ENCODE measurements at places on chromosomes 16 and 17.

DNA sequence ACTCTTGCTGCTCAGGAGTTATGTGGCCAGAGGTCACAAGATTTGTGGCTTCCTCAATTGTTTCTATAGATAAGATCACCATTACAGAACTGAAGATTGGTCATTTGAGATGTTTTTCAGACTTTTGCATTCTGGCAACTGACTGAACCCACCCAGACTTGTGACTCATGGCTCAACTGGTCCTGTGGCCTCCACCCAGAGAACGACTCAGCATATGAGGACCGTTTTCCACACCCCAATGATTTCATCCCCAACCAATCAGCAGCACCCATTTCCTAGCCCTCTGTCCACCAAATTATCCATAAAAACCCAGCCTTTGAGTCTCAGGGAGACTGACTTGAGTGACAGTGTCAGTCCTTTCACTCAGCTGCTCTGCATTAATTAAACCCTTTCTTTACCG, 143.2 kb upstream of the ASIC2 start:
- DNase-seq, result no peak

DNA sequence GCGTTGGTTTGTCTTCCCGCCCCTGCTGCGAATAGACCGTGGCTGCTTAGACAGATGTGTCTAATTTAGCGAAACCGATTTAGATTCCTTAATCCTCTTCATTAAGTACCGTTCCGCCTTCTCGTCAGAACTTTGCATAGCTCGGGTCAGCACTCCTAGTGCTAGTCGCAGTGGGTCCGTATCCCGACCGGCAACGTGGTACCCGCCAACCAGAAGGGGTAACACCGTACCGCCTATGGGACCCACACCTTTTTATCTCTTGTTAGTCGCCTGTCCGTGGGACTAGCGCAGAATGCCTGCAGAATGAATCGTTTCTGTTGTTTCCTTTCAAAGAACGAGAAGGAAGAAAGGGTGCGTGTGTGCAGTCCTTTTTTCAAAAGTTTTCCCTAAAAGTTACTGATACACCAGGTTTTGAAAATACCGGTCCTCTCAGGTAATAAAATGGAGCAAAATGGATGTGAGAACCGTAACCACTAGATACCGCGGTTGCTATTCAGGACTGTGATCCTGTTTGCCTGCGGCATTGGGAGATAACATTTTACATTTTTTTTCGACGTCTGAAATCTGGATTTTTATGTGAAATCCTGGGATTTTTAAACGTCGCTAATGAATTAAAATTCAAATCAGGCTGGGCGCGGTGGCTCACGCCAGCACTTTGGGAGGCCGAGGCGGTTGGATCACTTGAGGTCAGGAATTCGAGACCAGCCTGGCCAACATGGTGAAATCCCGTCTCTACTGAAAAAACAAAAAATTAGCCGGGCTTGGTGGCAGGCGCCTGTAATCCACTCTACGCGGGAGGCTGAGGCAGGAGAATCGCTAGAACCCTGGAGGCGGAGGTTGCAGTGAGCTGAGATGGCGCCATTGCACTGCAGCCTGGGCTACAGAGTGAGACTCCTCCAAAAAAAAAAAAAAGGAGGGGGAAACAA, 998 bp upstream of the SRSF1 start:
- DNase-seq, result no peak

- DNase-seq, result no peak
These were observed 103.9 kb upstream of the SEC14L1 start for GRCh38 chr17:77036841-77037381.

GRCh38 chr16:8948831-8949230, 14.9 kb downstream of the USP7 start:
- no peak for DNase-seq

- DNase-seq, result no peak
These were observed 13.1 kb upstream of the ACE start for GRCh38 chr17:63463771-63464170.

DNA sequence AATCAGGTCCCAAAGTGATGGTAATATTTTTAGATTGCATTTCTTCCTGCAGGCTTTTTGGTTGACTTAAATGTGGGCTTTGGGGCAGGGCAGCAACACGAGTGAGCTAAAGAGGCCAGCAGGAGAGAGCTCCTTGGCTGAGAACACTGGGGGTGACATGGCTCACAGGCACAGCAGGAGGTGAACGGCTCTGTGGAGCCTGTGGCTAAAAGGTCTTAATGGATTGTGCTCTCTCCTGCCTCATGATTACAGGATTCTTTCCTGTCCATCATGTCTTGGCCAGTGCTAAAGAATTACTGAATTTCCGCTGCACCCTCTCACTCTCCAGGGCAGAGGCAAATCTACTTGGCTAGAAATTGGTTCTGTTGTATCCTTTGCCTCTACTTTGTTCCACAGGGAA, 366.6 kb downstream of the HS3ST4 start:
- no peak for DNase-seq

- DNase-seq, result no peak
These were observed 30.8 kb upstream of the DHX40 start for GRCh38 chr17:59534583-59534982.

GRCh38 chr16:87150262-87150661, 166.9 kb downstream of the C16orf95 start:
- no peak for DNase-seq

DNA sequence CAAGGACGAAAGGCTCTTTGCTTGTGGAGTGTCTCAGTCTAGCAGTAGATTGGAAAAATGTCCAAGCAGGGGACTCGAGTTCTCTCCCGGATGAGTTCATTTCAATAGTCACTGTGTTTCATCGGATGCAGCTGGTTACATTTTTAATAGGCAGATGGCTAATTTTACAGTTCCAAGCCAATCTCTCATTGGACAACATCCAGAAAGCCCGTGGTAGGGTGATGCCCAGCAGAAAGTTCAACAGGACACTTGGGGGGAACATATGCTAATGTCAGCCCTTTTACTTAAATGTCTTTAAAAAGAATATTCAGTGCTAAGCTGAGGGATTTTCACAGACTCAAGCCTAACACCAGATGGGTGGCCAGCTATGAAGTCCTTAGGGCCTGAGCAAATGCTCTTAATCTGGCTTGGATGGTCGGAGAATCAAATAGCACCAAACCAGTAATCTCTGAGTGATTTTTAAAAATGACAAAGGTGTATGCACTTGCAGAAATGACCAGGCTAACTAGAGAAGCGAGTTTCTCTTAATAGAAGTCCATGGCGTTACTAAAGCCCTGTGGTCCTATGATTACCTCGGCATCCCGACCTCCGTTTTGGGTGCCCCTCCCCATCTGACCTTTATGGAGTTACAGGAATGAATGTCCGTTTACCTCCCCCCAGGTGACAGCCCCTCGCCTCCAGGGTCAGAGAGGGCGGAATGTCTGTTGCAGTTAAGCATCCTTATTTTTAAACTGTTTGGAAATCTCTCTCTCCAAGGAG, 289.2 kb upstream of the SALL1 start:
- no peak for DNase-seq

DNA sequence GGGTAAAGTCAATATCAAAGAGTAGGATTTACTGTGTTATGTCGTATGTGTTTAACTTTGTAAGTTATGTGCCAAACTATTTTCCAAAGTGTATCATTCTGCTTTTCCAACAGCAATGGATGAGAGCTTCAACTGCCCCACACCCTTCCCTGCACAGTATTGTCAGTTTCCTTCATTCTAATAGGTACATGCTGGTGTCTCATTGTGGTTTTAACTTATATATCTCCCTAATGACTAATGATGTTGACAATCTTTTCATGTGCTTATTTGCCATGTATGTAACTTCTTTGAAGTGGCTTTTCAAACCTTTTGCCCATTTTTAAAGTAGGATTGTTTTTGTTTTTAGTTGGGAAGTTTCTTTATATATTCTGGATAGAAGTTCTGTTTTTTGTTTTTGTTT, 3.8 kb downstream of the DDX19B start:
- DNase-seq, result no peak

GRCh38 chr16:80105160-80105559, 435.6 kb upstream of the DYNLRB2 start:
- no peak for DNase-seq

GRCh38 chr16:17798716-17799115, 328.0 kb upstream of the XYLT1 start:
- no peak for DNase-seq

GRCh38 chr16:6165330-6165979, 1067.9 kb upstream of the EEF2KMT start:
- no peak for DNase-seq

DNA sequence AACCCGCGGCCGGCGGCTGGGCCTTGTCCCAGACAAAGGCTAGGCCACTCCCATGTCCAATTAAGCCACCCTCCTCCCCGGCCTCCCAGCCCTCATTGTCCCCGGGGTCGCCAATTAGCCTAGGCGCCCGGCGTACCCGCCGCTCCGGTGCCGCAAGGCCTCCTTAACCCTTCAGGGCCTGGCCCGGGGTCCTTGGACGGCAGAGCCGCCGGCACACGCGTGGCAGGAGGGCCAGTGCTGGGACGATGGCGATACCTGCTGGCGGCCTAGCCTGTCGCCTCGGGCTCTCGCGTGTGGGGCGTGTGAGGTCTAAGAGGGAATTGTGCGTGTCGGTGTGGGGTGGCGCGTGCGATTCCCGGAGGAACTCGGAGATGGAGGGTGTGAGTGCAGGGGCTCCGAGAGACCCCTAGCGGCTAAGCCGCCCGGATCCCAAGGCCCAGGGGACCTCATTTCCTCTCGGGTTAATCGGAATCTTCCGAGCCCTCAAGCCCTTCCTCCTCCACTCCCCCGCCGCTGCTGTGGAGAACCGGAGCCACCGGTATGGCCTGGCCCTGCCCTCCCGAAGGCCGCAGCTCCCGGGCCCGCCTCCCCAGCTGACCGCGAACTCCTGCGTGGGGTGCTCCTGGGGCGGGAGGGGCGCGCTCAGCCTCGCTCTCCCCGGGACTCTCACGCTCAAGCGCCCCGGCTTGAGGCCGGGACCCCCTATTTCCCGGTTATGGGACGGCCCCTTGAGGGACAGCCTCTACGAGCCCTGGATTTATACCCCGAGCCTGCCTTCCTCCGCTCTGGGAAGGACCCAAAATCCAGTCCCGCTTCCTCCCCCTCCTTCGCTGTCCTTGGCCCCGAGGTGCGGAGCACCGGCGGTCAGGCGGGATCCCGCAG, 11.9 kb downstream of the TBX2 start:
- peak; percentile 80 for DNase-seq

GRCh38 chr17:61415374-61416210, 15.9 kb downstream of the TBX2 start:
- peak; percentile 48 for DNase-seq

DNA sequence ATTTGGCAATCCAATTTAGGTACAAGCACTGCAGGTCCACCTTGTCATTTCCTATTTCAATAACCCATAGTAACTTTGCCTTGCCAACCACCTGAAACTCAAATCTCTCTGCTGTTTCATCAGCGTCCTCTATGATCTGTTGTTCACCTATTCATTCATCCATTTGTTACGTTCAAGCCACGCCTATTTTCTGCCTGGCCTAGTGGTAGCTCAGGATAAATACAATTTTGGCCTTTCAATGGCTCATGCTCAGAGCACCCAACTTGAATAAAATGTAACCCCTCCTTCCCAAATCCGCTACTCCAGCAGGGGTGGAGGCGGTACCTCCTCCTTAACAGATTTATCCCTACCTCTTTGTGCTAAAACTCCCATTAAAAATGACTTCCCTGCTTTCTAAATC, 3.6 kb upstream of the FBXO47 start:
- DNase-seq, result no peak

DNA sequence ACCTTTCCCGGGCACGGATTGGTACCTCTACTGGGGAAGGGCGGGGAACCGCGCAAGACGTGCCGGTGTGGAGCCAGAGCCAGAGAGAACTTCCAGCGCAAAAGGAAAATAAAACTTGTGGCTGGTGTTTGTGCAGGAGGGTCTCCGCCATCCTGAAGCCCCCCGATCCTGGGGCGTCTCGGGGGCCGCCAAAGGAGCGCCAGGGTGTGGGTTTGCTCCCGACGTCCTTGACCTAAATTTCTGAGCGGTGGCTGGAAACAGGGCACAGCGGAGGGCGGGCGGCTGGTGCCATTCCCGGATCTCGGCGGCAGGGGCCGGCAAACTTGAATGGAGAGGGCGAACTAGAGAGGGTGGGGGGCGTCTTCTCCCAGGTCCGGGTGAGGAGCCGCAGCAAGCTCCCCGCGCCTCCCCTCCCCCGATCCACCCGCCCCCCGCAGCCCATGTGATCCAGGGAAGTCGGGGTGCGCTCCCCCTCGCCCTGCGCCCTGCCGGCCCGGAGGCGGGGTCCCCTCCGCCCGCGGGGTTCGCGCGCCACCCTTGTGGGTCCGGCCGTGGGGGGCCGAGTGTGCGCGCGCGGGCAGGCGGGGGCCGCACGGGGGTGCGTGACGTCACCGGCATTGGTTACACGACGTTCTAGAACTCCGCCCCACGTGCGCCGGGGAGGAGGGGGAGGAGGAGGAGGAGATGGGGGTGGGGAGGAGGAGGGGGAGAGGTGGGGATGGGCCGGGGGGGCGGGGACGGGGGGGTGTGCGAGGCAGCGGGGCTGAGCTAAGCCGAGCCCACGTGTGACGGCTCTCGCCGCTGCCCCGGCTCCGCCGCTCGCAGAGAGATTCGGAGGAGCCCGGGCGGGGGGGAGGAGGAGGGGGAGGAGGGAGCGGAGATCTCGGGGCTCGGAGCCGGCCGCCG, at the start of gene MSI2:
MSI2 (plus strand) TSS at position 748 of the 906 bp plus-strand sequence. CDS start 220 bp downstream, outside the sequence.
- peak; percentile 90 for DNase-seq

GRCh38 chr16:17106243-17106791, 364.4 kb downstream of the XYLT1 start:
- DNase-seq, result no peak

GRCh38 chr17:10598621-10599020, 49.2 kb upstream of the MYH2 start:
- no peak for DNase-seq

DNA sequence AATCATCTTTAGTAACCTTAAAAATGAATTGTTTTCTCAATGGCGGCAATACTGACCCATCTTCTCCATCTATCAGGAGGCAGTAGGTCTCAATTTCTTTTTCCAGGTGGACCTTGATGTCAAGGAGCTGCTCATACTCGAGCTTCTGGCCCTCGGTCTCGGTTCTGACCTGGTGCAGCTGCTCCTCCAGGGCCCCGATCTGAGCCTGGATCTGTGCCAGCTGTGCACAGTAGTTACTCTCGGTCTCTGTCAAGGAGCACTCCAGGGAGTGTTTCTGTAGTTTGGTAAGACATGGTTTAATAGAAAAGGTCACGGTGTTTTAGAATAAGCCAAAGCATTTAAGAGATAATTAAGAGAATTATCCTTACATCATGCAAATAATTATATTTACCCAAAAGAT, 4.9 kb downstream of the KRT27 start:
- DNase-seq, result no peak

GRCh38 chr16:28543072-28543471, 4.3 kb upstream of the NUPR1 start:
- DNase-seq, result no peak

GRCh38 chr16:73713778-73714495, 582.7 kb upstream of the PSMD7 start:
- DNase-seq, result no peak

Measured in right forelimb (tissue), 1 donor.